ENCODE measurements at places on chromosomes 6 and 20.

DNA sequence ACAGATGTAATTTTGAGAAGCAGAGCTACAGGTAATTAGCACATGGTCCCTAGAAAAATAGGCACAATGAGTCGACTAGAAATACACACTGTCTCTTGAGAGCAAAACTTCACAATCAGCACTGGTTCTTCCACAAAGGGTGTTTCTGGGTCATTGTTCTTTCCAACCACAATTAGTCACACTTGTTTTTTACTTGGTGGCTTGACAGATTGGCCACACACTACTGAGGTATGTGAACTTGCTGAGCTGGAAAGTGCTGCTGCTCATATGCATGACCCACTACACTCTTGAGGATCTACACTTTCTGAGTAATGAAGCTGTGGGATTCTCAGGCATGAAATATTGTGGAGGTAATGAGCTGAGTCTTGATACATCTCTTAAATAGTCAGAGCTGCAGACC lies 347.7 kb downstream of the BCKDHB start:
- no peak for DNase-seq

DNA sequence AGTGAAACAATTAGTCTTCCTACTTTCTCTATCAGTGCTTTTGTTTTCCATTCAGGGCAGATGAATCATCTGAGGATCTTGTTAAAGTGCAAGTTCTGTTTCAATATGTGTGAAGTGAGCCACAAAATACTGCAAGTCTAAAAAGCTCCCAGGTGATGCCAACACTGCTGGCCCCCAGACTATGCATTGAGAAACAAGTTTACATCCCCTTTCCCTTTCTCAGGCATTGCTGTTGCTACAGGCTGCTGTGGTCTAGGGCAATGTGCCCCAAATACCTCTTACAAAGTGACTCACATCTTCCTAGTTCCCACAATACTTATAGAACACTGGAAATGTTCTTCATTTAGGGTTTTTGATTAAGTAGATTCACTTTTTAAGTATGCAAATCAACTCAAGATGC lies 31.8 kb downstream of the ABRACL start:
- DNase-seq = no peak

GRCh38 chr20:61413752-61414151 lies 161.7 kb downstream of the CDH4 start:
- DNase-seq = no peak

- DNase-seq = no peak
These were observed 40.9 kb downstream of the ALDH8A1 start for GRCh38 chr6:134908906-134909516.

GRCh38 chr6:11917951-11918738 lies 94.0 kb upstream of the HIVEP1 start:
- no peak for DNase-seq

DNA sequence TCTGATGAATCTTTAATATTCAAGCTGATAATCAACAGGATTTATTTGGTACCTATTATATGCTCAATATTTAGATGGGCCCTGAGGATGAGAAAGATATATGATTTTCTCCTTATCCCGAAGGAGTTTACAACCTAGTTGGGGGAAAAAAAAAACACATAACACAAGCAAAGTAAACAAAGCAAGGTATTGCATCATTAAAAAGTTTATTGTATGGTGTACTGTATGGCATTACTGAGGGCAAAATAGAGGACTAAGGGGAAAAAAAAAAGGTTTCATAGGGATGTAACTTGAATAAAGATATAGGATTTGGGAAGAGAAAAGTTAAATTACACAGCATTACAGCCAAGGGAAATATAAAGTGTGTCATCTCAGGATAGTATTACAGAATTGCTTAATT lies 574.7 kb downstream of the TBC1D32 start:
- DNase-seq = no peak

DNA sequence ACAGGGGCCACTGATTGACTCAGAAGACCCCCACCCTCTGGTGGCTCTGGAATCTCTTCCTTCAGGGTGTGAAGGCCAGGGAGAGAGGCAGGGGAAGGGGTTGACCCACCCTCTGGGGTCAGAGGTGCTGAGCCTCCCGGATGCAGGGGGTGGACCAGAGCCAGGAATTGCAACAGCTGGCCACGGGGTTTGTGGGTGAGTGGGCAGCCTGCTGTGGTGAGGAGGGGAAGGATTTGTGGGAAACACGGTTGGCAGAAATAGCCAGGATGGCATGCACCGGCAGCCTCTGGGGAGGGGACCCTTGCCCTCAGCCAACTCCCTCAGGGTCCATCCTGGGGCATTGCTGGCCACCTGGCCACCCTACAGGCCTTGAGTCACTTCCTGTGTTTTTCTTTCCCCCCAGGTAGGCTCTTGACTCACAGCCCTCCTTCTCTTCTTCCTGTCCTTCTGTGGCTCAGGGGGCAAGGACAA lies 92.8 kb downstream of the MRPL14 start:
- no peak for DNase-seq

DNA sequence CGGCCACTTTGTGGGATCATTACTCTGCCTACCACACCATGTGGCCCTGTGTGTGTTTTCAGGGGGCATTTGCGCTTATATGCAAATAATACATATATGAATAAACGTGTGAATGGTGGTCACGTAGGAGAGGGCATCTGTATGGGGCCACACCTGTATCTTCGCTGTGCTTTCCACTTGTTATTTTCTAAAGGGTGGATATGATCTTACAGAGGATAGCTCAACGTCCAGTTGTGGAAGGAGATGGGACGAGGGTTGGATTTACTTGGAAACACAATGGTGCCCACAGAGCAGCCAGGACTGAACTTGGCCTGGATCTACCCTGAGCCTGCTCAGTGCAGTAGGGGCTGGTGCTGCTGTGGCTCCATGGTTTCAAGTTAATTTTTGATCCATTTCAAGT lies 93.3 kb downstream of the YTHDF1 start:
- no peak for DNase-seq

GRCh38 chr6:151379933-151380847 lies 11.2 kb downstream of the ZBTB2 start:
- no peak for DNase-seq

DNA sequence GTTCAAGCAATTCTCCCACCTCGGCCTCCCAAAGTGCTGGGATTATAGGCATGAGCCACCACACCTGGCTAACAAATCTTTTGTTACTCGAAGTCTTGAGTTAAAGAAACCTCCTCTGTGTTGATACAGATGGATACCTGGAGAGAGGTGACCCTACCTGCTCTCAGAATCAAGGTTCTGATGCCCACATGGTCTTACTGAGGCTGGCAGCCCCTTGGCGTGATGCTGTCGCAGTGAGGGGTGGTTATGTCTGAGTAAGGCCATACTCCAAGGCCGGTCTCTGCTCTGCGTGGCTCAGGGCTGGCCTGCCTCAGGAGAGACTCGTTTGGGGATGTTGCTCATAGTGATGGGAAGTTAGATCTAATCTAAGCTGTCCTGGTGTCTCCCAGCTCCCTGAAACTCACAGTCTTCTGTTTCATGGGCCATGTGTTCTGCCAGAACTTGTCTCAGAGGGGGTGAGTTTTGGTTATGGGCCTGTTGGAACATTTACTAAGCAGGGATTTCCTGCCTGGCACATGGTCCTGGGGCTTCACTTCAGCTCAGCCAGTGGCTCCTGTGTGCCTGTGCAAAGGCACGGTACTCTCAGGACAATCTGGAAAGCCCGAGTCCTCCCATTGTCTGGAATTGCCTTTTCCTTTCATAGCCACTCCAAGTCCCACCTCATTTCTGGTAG lies 17.5 kb upstream of the TRAF3IP2 start:
- DNase-seq = no peak

DNA sequence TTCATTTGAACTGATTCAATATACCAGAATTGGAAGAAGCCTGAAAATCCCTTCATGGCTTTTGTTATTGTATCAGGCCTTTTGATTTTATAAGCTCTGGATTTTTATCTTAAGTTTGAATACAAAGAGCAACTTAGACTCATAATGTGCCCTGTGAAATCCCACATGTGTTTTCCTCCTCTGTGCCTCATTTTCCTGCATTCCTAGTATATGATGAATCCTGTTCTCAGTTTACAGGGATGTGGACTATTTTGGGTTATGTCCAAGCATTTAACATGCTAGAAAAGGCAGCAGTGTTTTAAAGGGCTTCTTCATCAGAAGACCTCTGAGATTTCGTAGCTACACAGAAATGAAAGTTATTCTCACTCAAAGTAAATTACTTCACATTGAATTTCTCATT lies 455.0 kb downstream of the RFPL4B start:
- no peak for DNase-seq

GRCh38 chr6:152034631-152035030 lies 227.1 kb downstream of the ESR1 start:
- no peak for DNase-seq

- DNase-seq = no peak
These were observed 595.7 kb downstream of the PTPRT start for GRCh38 chr20:42594011-42594410.

DNA sequence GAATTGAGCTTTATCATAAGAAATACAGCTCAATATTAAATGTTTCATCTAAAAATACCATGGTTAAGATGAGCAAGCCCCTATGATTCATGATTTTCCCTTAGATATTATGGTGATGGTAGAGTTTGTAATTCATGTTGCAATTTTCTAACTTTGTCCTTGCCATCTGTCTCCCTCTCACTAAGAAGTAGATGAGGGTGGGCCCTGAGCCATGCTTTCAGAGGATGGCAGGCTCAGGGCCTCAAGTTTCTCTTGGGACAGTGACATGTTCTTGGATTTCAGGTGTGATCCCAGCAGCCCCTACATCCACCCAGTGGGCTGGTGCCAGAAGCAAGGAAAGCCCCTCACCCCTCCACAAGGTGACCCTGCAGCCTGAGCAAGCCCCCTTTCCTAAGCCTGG lies 25.6 kb downstream of the L3MBTL1 start:
- DNase-seq = no peak

- no peak for DNase-seq
These were observed 976 bp downstream of the PIGT start for GRCh38 chr20:45416917-45417316.

DNA sequence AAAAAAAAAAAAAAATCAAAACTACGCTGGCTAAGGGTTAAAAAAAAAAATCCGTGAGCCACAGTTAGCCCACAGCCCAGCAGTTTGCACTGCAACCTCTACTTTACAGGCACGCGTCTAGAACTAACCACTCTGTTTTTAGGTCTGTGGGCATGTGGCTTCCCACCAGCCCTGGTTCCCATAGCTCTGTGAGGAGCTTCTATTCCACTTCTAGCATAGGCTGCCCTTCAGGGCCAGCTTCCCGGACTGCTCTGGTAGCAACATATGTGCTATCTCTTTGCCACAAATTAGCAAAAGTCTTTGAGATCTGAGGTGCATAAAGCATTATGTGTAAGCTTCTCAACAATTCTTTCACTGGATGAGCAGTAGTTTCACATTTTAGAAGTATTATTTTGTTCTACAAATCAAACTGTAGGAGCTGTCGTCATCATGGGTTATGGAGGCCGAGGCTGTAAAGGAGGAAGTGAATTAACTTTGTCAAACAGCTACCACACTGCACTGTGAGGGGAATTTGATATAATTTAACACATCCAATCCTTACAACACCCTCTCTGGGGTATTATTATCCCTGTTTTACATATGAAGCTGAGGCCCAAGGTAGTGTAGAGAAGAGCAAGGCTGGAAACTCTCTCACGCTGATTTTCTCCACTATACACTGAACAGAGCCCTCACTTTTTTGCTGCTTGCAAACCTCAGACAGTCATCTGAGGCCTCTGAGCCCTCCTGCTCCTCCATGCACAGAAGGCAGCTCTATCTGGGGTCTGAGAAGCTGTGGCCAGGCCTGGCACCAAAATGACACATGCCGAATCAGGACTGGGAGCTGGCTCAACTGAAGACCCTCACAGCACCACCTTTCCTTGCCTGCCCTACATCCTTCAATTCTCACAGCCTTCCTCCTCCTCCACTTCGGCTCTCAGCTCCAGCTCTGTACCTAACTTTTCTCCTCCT lies 35.4 kb downstream of the MAN1A1 start:
- DNase-seq = no peak

DNA sequence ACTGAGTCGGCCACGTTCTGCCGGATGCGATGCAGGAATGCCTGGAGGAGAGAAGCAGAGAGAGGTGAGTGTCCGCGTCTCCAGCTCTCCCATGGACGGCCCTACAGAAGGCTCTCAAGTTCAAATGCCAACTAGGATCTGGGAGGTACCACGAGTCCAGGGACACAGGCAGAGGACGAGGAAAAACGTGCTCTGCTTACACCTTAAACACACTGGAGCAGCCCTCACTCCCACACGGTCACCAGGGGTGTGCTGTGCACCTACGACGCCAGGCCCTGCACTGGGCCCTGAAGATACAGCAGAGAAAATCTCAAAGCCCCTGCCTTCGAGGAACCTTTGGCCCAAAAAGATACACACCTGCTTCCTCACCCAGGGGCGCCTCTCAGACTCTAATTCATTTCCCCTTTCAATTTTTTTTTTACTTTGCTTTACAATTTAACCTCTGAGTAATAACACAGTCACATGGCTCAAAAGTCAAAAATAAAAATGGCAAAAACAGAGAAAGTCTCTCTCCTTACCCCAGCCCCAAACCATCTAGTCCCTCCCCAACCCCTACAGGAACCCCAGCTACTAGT lies 79.9 kb downstream of the PREX1 start:
- no peak for DNase-seq

DNA sequence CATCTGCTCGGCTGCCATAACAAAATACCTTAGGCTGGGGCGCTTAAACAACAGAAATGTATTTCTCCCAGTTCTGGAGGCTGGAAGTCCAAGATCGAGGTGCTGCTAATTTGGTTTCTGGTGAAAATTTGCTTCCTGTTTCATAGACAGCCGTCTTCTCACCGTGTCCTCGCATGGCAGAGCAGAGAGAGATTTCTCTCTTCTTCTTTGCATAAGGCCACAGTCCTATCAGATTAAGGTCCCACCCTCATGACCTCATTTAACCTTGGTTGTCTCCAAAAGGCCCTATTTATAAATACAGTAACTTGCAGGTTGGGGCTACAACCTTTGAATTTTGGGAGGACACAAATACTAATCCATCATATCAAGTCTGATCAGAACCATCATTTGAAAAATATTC lies 544.3 kb downstream of the KIF16B start:
- DNase-seq = no peak

- DNase-seq = no peak
These were observed 6.8 kb downstream of the FOXF2 start for GRCh38 chr6:1395941-1396908.

GRCh38 chr6:163354761-163355425 lies 59.6 kb upstream of the QKI start:
- no peak for DNase-seq

- no peak for DNase-seq
These were observed 327.3 kb upstream of the RNF24 start for GRCh38 chr20:4342609-4343008.

DNA sequence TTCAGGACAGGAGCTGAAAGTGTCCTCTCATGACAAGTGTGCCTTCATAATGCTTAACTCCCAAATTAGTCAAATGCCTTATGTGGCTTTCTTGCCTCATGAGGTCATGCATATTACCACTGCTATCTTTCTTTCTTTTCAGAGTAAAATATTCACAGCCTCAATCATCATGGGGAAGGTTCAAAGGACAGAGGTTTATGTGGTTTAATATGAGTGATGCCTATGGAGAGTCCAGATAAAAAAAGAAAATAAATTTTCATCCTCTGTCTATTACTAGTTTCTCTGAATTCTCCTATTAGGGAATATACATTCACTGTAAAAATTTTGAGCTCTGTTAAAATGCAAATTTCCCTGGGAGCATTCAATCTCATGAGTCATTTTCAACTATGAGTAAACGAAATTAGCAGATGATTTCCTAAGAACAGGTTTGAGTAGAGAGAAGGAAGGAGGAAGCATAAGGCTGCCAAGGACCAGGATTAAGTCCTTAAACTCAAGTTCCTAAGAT lies 396.9 kb upstream of the ADGRB3 start:
- DNase-seq = no peak

All from iPS DF 19.7 (cell line).